HCEC 1CT (cell line): ENCODE measurements at places on chromosomes 12 and 14.
A peak's percentile ranks its signal among the peaks of the same experiment; 100 is the strongest.

DNA sequence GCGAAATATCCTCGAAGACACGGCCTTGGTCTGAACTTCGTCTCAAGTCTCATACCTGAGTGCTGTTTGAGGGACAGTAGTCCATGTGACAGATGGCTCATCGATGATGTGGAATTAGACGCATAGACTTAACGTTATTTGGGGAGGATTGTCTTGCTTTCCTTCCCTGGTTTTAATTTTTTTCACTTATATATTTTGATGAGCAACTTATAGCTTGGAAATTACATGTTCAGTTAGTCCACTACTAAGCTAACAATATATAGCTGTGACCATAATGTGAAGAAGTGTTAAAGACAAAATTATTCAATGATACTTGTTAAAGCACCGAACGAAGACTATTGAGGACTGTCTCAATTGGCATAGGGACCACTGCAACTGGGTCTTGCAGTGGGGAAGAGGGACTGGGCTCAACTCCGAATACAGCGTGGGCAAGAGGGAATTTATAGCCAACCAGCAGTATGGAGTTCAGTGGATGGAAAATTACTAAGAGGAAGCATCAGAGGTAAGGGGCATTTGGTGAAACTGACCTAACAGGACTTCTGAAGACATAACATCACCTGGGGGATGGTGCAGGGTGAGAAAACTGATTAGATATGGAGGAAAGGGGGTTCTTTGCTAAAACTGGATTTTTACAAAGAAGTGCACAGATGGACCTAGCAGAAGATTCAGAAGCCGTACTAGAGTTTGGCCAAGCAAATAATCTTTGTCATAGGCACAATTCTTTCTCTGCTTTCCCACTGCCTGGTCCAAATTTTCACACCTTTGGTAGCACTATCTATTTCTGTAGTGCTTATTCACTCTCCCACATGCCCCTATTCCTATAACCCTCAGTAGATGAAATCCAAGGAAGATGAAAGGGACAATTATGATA lies 910 bp upstream of the TM7SF3 start:
- no peak for DNase-seq

GRCh38 chr12:26113853-26114719 lies 10.8 kb downstream of the BHLHE41 start:
- peak; percentile 87 for DNase-seq

DNA sequence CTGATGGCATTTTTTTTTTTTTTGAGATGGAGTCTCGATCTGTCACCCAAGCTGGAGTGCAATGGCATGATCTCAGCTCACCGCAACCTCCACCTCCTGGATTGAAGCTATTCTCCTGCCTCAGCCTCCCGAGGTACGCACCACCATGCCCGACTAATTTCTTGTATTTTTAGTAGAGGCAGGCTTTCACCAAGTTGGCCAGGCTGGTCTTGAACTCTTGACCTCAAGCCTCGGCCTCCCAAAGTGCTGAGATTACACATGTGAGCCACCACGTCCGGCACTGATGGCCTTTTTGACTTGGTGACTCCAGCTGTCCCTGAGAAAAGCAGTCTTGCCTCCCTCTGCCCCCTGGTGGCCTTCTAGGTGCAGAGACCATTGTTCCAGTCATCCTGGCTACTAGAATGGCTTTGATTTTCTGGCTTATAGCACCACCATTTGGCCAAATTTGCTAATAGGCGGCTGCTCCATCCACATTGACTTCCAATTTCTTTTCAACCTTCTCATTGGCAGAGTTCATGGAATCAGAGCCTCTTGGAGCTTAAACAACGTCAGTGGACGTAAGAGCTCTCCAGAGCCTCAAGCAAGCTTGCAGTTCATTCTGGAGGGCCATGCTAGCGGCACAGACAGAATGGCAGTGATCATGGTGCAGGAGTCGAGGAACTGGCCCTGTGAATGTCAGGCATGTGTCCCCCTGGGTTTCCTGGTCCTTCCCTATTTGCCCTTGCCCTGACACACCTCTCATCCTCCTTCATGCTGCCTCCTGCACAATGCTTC lies 25.4 kb upstream of the EIF4B start:
- DNase-seq, result peak; percentile 80

DNA sequence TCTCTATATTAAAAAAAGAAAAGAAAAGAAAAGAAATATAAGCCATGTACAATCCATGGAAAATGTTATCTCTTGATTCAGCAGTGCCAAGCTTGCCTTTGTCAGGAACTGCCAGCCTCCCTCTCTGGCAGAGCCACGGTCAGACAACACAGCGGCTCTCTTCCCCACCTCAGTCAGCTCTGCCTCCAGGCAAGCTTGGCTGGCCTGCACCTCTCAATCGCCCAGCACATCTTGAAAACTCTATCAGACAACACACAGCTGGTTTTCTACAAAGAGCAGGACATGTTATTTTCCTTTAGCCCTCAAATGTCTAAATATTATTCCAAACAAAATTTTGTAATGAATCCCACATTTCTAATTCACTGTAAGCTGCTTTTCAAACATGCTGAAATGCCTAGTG lies 20.0 kb upstream of the GCH1 start:
- DNase-seq, result no peak

GRCh38 chr14:93792391-93792790 lies 4.1 kb upstream of the PRIMA1 start:
- no peak for DNase-seq

- no peak for DNase-seq
Measured at GRCh38 chr14:100108840-100109593, 43.8 kb downstream of the EVL start.

GRCh38 chr12:119692410-119692809 lies 24.5 kb downstream of the PRKAB1 start:
- DNase-seq, result peak; percentile 72

DNA sequence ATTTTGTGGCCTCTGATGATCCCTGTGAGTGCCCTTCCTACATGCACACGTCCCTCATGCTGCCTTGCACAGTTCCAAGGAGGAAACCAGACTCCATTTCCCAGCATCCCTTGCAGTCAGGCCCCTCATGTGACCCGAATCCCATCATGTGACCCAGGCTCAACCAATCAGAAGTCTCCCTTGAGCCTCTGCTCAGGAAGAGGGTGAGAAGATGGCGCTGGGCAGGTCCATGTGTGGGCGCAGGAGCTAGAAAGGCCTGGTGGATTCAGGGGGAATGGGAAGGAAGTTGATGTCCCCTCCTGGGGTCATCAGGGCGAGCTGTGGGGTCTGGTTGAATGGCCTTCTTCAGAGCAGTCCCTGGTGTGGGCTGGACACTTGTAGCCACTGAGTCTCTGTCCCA lies 240.5 kb downstream of the ADGRD1 start:
- no peak for DNase-seq

GRCh38 chr12:83827860-83828259 lies 1084.7 kb downstream of the SLC6A15 start:
- no peak for DNase-seq

DNA sequence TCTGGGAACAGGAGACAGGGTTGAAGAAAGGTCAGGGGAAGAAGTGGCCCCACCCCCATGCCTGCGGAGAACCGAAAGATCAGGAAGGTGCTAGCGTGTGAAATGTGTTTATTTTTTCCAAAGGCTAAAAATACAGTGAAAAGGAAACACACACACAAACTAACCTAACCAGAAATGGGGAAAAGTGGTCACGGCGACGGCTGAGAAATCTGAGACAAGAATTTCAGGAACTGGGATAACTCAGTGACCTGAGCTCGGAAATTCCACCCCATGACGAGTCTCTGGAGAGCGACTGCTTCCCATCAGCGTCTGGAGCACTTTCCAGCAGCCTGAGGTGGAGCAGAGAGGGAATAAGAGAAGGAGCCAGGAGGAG lies 16.6 kb upstream of the RND1 start:
- DNase-seq, result no peak

- no peak for DNase-seq
Measured at GRCh38 chr12:57764662-57765002, 2.2 kb downstream of the CYP27B1 start.

DNA sequence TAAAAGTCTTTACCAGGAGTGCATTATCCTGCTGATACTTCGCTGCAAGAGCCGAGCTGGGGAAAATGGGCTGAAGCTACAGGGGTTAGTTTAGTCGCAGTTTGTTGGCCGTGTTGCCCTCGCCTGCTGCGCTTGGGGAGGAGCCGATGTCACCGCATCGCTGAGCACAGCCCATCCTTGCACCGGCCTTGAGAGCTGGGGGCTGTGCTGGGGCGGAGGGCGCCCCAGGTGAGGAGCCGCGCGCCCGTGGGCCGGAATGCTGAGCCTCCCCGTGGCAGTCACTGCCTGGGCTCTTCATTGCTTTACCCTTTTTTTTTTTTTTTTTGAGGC lies 50.0 kb downstream of the ADGRD1 start:
- no peak for DNase-seq

DNA sequence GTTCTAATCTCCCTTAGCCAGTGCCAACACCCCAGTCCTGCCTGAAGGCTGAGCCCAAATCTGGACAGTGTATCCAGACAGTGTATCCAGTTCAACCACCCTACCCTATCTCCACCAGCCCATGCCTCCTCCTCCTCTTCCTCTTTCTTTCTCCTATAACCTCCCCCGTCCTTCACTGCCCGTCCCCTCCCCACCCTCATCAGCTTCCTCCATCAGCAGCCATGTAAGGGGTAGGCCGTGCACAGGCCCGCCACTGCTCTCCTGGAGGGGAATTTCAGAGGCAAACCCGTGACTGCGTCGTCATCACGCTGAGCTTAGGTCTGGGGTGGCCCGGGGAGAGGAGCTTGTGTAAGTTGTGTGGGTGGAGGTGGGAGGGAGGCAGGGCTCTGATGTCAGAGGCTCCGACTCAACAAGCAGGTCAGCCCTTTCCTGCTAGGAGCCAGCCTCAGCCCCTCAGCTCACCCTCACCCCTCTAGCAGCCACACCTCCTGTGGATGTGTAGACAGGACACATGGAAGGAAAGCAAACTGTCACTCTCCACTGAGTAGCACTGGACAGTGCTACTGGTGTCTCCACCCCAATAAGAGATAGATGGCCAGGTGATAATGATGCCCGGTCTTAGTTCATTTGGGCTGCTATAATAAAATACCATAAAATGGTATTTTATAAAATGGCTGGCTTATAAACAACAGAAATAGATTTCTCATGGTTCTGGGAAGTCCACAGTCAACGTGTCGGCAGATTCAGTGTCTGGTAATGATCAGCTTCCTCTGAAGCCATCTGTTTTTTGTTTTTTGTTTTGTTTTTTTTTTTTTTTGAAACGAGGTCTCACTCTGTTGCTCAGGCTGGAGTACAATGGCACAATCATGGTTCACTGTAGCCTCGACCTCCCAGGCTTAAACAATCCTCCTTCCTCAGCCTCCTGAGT lies 50.5 kb downstream of the IRF2BPL start:
- no peak for DNase-seq

DNA sequence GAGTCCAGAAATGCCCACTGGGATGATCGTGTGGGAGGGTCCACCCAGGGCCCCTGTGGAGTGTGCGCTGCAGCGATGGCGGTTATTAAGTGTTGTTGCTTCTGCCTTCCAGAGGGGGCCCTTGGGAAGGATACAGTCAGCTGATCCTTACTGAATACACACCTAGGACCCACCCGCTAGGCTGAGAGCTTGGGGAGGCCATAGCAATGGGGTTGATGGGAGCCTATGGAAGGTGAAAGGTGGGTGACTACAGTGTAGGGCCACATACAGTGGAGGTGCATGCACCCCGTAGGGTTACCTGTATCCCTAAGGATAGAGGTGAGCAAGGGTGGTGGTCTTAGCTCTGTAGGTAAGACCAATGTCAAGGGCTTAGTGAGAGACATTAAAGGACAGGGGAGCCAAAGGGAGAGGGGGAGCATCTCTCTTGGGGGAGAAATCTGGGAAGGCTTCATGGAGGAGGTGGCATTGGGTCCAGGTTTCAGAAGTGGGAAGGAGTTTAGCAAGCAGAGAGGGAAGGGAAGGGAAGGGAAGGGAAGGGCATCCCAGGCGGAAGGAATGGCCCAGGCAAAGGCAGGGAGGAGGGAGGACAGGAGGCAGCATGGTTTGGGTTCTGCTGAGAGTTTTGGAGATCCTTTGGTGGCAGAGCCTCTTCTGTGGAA lies 73.1 kb upstream of the RIN3 start:
- no peak for DNase-seq

DNA sequence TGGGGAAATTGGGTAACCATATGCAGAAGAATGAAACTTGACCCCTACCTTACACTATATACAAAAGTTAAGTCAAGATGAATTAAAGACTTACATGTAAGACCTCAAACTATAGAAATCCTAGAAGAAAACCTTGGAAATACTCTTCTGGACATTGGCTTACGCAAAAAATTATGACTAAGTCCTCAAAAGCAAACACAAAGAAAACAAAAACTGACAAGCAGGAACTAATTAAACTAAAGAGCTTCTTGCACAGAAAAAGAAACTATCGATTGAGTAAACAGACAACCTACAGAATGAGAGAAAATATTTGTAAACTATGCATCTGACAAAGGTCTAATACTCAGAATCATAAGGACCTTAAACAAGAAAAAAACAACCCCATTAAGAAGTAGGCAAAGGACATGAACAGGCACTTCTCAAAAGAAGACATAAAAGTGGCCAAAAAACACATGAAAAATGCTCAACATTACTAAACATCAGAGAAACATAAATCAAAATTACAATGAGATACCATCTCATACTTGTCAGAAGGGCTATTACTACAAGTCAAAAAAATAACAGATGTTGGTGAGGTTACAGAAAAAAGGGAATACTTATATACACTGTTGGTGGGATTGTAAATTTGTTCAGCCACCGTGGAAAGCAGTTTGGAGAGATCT lies 37.0 kb upstream of the CFAP54 start:
- DNase-seq, result no peak

GRCh38 chr14:100725587-100726387 lies 905 bp upstream of the DLK1 start:
- DNase-seq, result no peak

DNA sequence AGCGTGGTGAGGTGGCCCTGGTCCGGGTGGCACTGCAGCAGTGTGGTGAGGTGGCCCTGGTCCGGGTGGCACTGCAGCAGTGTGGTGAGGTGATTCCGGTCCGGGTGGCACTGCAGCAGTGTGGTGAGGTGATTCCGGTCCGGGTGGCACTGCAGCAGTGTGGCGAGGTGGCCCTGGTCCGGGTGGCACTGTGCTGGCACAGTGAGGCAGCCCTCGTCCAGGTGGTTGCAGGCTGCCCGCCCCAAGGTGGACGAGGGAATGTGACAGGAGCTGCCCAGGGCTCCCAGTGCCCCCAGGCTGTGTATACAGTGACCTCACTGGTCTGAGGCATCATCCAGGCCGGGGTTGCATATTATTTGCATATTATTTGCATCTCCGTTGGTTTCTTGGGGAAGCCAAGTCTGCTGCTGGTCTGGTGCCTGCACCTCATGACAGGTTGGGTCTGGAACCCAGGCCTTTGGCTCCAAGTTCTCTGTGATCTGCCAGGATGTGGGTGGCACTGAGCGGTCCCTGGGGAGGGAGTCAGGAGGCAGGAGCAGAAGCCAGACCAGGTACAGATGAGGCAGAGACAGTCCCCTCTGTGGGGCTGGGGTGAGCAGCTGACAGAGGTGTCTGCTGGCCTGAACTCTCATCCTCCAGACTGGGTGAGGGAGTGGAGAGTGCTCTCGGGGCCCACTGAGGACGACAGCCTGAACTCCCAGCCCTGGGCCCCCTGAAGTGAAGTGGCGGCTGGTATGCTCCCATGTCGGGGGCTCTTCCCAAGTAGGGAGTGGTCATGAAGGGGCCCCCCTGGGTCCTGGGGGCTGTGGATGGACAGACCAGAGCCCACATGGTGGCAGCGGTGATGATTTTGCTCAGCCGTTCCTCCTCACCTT lies 79.3 kb downstream of the KIF26A start:
- DNase-seq, result no peak

- DNase-seq, result no peak
Measured at GRCh38 chr14:38994731-38995130, 108.3 kb downstream of the SEC23A start.
